Mammary microvascular endothelial cell (primary cell): ENCODE measurements at places on chromosomes 16 and 17. TPM values are rescaled to one million over a fixed set of nuclear protein-coding genes. Genes with fewer than 3 reads are reported as not detected.

SHISA6 gene
- not detected in 2 replicates for total RNA-seq

ZNF287 gene
- total RNA-seq = 3.5 and 3.7 TPM in 2 replicates

LLGL1 gene
- 41.4 and 48.0 TPM in 2 replicates for total RNA-seq

ATXN2L gene
- 81.7 and 88.1 TPM in 2 replicates for total RNA-seq

HIGD1B gene
- total RNA-seq = not detected in 2 replicates

HAS3 gene
- total RNA-seq = 0.15 and 1.1 TPM in 2 replicates

KDM8 gene
- 2.4 and 3.4 TPM in 2 replicates for total RNA-seq

HOXB13 gene
- not detected in 2 replicates for total RNA-seq

SLFN14 gene
- total RNA-seq = not detected in 2 replicates

CTRL gene
- total RNA-seq = 0.84 and 0.87 TPM in 2 replicates

AOC2 gene
- 0.20 and 0.27 TPM in 2 replicates for total RNA-seq

KRT32 gene
- not detected in 2 replicates for total RNA-seq

FZD2 gene
- 0.07 and 0.34 TPM in 2 replicates for total RNA-seq

FADS6 gene
- total RNA-seq = not detected in 2 replicates

TM4SF5 gene
- total RNA-seq = not detected in 2 replicates

C16orf54 gene
- not detected in 2 replicates for total RNA-seq

TBC1D3I gene
- total RNA-seq = not detected in 2 replicates

CD300H gene
- total RNA-seq = not detected in 2 replicates

CDT1 gene
- 14.2 and 27.4 TPM in 2 replicates for total RNA-seq

EME1 gene
- 4.9 and 8.3 TPM in 2 replicates for total RNA-seq

PAM16 gene
- 53.3 and 64.3 TPM in 2 replicates for total RNA-seq

LRRC36 gene
- total RNA-seq = 0.39 and 0.40 TPM in 2 replicates

CBX8 gene
- 2.1 and 2.4 TPM in 2 replicates for total RNA-seq

STX1B gene
- 0.05 and 0.93 TPM in 2 replicates for total RNA-seq

KRT16 gene
- not detected in 2 replicates for total RNA-seq

SYNGR2 gene
- 42.8 and 57.6 TPM in 2 replicates for total RNA-seq

KLHL10 gene
- not detected in 2 replicates for total RNA-seq

SLC16A11 gene
- total RNA-seq = 0.69 and 0.73 TPM in 2 replicates

EFTUD2 gene
- 97.1 and 98.6 TPM in 2 replicates for total RNA-seq

PPP1R9B gene
- 26.6 and 29.7 TPM in 2 replicates for total RNA-seq

TBX2 gene
- total RNA-seq = under 0.01 and 0.10 TPM in 2 replicates

GCGR gene
- total RNA-seq = not detected in 2 replicates

PRDM7 gene
- total RNA-seq = not detected in 2 replicates

CDH3 gene
- not detected in 2 replicates for total RNA-seq

GPR142 gene
- not detected in 2 replicates for total RNA-seq
